ENCODE measurements at places on chromosomes 1 and 21.

- peak; percentile 71 for DNase-seq
Observed at GRCh38 chr1:37434292-37435225, 39.8 kb upstream of the ZC3H12A start.

- DNase-seq, result no peak
Observed at GRCh38 chr1:151963288-151963687, 30.4 kb downstream of the S100A10 start.

GRCh38 chr1:248841702-248842395 lies 3.8 kb downstream of the ZNF672 start:
- DNase-seq, result peak; percentile 42

DNA sequence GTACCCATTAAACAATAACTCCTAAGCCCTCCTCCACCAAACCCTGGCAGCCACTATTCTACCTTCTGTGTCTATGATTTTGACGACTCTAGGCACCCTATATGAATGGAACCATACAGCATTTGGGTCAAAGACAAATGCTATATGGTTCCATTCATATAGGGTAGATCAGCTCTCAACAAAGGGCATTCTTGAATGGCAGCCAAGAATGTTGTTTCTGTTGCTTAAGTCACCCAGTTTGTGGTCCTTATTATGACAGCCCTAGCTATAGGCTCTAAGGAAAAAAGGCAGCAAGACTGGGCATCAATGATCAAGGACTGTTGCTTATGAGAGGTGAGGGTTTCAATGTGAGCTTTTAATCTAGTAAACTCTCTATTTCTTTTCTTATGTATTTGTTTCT lies 4.7 kb upstream of the SLC5A9 start:
- peak; percentile 16 for DNase-seq

DNA sequence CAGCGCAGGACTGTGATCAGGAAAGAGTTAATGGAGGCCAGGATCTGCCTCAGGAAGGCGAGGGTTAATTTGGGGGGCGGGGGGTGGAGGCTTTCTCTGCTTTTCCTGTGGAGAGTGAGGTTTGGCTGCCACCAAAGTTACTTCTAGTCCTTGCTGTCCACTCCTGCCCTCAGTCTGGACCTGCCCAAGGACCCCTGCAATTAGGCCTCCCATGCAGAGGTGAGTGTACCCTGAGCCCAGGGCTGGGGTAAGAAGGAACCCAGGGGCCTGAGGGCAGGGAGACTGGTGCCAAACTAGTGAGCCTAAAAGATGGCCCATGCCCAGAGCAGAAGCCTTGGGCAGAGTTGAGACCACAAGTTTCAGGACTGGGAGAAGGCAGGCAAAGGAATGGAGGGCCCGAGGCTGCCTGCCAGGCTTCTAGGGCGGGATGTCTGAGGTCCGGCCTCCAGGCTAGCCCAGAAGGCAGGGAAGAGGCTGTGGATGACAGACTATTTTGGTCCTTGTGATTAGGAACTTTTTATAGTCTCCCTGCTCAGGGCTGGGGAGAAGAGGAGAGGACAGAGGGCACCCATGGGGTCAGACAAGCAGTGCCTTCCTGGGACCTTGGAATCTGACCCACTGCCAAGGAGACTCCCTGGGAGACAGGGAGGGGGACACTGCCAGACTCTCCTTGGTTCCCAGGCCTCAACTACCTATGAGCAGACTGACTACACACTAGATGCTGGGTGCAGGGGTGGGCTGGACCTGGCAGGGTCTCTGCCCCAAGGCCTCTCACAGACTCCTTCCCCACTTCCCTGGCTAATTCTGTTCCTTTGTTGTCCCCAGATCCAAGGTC lies at the start of gene FAM110D:
FAM110D (plus strand) TSS at position 172 of the 835 bp plus-strand sequence. CDS start 2,213 bp downstream, outside the sequence.
- no peak for DNase-seq

- DNase-seq, result no peak
Observed at GRCh38 chr1:205294175-205294917, 27.2 kb downstream of the NUAK2 start.

All from HT-29 (cell line).